WTC11 (cell line): ENCODE measurements at places on chromosomes 13 and 19.
A peak's percentile ranks its signal among the peaks of the same experiment; 100 is the strongest.

- no peak for DNase-seq
Measured at GRCh38 chr19:27792576-27793127, 1420.3 kb downstream of the UQCRFS1 start.

DNA sequence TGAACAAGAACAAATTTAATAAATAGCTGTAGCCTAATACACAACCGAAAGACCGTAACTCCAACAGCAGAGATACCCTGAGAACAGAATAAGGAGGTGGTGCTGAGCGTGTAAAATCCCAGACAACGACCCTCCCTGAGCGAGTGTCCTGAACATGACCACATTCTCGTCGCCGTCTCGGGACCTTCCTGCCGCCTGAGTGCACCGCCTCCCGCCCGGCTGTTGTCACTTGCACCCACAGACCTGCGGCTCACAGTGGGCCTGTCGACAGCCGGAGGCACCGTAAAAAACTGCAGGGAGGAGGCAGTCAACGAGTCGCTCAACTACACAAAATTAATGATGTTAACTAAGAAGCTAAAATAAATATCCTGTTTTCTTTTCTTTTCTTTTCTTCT lies 35.8 kb upstream of the GRTP1 start:
- DNase-seq = peak; percentile 13

DNA sequence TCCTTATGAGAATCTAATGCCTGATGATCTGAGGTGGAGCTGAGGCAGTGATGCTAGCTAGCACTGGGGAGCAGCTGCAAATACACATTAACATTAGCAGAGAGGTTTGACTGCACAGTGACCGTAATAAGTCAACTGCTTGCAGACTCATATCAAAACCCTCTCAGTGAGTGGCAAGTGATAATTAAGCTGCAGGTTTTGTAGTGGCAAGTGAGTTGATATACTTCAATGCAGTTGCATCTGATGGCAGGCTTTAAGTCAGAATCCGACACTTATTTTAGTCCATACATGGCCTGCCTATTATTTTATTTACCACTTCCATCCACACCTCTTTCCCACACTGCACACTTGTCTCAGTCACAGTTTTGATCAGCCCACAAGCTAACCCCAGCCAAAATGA lies 209.2 kb upstream of the IRS2 start:
- DNase-seq = no peak

- DNase-seq = peak; percentile 45
Measured at GRCh38 chr13:99968521-99969452, 2.8 kb downstream of the ZIC5 start.

DNA sequence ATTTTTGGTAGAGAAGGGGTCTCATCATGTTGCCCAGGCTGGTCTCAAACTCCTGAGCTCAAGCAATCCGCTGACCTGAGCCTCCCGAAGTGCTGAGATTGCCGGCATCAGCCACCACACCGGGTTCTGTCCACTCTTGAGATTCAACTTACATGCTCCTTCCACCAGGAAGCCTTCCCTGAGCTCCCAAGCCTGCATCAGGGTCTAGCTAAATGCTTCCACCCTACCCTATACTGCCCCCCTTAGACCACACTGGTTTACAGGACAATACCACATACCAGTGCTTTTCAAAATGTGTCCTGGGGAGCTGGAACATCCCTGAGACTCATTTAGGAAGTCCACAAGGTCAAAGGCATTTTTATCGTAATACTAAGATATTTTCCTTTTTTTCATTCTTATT lies 15.1 kb upstream of the CACNG8 start:
- DNase-seq = no peak

- no peak for DNase-seq
Measured at GRCh38 chr13:39864221-39864620, 208.8 kb downstream of the COG6 start.

DNA sequence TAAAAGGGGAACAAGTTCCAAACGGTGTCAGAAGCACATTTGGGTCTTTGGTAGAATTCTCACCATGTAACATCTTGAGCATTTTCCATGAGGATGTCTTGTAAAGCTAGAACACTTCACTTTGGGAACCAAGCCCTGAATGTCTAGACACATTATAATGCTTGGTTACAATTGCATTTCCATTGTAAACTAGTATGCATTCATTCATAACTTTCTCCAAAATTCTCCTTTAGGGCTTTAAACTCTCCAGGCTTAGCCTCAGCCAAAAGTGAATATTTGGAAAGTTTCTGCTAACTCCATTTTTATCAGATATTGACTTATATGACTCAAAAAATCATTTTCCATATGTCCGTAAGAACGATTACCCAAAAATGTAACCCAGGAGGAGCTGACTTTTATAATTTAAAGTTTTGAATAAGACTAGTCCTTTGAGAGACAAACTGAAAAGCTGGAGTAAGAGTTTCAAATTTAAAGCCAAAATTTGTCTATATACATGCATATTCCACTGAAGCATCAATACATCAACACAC lies 1170.4 kb downstream of the EFNB2 start:
- DNase-seq = no peak

DNA sequence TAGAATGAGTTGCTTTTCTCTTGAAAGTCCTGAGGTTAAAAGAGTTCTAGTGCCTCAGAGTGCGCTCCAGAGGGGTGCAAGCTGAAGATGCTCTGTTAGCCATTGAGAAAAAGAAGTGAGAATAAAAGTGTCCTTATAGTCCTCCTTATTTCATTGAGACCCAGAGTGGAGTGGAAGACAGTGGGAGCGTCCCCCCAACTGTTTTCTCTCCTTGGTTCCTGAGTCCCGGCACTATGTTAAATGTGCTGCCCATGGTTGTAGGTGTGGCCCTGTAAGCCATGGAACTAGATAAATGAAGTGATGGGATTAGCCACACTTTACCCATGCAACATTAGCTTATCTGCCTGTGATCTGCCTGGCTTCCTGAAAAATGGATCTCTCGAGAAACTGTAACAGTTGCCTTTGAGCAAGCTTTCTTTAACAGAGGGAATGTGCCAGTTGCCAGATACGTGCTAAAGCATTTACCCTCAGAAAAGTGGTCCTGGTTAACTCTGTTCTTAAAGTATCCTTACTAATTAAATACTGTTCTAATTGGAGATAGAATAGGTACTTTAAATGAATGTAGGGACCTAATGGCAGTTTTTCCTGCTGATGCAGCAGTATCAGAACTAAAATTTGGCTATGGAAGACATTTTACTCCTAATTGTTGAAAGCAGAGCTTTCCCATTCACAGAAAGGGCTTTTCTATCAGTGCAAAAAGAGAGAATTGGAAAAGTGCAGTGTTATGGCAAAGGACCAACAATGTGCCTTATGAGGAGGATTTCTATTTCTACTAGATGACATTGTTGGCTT lies 21.4 kb upstream of the PSG9 start:
- peak; percentile 15 for DNase-seq

DNA sequence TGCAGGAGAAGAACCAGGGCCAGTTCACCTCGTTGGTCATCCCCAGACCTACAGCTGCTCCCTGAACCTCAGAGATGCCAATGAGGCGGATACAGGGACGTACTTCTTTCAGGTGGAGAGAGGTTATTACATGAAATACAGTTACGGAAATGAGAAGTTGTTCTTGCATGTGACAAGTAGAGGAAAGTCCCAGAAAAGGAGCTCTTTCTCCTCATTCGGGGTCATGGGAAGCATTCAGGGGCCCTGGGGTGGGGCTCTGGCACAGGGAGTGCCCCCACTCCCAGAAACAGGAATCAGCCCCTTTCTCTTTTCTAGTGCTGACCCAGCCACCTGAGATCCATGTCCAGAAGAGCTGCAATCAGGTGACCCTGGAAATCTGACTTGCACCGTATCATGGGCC lies 4.5 kb upstream of the SIGLEC9 start:
- no peak for DNase-seq

- peak; percentile 42 for DNase-seq
Measured at GRCh38 chr19:38952395-38953165, 21.8 kb downstream of the MRPS12 start.

DNA sequence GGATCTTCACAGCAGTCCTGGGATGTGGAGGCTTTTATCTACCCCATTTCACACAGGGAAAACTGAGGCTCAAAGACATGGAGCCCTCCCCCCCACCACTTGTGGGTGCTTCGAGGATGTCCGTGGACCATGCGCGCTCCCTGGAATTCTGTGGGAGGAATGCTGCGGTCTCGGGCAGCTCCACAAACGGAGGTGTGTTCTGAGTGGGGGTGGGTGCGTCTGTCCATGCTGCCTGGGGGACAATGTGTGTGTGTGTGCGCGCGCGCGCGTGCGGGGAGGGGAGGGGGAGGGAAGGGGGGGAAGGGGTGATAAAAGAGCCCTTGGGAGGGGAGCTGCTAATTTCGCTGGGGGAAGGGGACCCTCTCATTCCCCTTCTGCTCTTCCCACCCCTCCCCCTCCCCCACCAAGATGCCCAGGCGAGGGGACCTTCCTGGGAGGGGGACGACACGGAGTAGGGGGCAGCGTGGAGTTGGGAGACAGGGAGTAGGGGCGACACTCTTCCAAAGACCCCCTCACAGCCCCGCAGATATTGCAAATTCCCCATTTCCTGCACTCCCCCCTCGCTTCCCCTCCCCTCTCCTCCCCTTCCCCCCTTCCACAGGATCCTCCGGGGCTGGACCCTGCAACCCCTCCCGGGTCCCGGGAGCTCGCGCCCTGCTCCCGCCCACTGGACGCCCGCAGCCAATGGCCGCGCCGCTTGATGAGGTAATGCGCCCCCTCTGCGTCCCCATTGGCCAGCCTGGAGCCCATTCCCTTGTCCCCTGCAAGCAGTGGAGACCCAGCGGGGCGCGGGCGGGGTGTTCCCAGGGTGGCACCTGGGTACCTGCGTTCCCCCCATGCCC lies 18.9 kb upstream of the ZNRF4 start:
- peak; percentile 93 for DNase-seq

DNA sequence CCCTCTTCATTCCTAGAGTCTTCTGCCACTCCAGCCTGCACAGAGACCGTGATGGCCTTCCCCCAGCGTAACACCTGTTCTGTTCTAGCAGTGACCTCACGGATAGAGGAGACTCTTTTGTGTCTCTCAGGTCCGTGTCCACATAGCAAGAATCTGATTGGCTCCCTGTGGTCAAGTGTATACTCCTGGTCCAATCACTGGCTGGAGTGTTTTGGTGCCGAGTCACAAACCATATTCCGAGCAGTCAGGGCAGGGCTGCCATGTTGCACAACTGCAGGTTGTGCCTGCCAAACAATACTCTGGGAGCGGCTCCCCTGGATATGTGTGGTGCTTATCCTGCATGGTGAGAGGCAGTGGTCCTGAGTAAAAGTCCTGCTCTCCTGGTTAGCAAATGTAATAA lies 402.4 kb downstream of the KCNRG start:
- no peak for DNase-seq

DNA sequence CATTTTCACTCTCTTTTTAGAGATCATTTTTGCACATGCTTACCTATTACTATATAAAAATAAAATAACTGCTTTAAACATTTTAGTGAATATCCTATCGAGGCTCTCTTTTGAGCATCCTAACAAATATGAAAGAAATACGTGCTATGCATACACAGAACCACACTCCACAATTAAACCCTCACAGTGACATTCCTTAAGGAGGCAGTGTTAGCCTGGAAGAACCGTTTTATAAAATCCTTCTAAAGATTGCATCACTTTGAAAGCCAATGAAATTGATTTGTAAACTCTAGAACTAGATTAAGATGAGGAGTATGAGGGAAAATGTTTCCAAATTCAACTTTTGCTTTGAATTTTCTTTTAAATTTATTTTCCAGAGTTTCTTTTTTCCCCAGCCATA lies 11.1 kb upstream of the ENOX1 start:
- no peak for DNase-seq

- DNase-seq = no peak
Measured at GRCh38 chr19:17920527-17920926, 12.3 kb upstream of the CCDC124 start.

- DNase-seq = no peak
Measured at GRCh38 chr19:20167651-20168122, 673 bp downstream of the ZNF486 start.

DNA sequence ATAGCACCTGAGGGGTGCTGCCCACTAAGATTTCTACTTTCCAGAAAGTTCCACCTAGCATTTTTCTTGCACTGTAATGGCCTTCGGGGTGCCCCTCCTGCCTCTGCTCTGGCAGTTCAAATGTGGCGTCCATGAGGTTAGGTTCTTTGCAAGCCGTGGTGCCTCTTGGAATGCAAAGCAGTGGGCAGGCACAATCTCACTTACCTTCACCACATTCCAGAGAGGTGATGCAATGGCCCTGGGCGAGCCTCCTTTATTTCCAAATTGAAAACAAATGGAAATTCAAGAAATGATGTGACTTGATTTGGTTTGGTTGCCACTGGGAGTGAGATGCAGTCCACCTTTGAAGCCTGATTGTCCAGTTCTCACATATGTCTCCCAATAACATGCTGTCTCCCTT lies 46.9 kb downstream of the FGF9 start:
- DNase-seq = peak; percentile 52

GRCh38 chr13:77310161-77310560 lies 16.7 kb downstream of the MYCBP2 start:
- DNase-seq = no peak

DNA sequence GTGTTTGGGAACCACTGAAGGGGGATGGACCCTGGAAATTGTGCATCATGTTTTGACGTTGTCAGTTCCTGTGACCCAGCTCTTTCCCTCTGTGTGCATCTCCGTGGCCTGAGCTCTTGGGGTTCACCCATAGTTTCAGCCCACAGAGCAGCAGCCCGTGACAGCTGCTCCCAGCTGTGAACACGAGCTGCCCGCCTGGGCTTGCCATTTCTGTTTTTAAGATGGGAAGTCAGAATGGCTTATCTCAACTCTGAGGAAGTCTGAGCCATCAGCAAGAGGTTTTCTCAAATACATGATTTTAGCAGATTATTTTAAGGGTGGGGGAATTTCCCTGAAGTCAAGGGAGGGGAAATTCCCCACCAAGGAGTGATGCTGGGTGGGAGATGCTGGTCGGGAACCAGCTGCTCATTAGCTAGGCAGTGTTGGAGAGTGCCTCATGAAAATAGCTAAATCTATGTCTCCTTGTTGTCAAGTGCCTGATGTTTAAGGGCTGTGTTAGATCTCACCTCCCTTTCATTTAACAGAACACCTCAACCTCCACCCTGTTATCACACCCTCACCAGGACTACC lies 34.8 kb upstream of the C1QTNF9 start:
- no peak for DNase-seq

DNA sequence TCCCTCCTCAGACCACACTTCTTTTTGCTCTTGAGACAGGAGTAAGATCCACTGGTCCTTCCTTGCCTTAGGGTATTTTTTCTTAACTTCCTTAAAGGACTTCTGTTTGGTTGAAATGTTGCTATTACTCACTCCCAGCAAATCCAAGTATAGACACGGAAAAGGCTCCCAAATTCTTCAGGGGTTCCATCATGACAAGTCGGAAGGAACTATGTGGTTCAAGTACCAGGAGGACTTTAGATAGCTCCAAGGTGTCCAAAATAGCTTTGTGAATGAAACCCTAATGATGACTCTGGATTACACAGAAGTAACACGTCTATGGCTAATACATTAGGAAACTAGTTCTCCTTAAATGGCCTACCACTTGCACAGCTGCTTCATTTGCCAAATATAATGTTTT lies 238.7 kb downstream of the KCTD12 start:
- no peak for DNase-seq

DNA sequence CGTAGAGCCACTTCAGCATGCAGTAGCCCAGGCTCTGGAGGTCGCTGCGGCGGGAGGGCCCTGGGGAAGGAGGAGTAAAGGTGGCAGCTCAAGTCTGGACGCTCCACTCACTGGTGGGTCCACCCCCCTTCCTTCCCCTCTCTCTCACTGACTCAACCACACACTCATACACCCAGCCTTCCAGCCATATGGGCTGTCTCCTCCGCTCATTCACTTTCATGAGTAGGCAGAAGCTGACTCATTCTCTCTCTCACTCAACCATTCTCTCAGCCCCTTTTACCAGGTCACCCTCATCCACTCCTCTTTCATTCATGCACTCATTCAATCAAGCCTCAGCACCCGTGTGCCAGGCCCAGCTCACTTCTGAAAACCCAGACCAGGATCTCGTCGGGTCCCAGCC lies 27.5 kb upstream of the SIGLEC11 start:
- no peak for DNase-seq
